NCI-H446 treated with DMSO at 0.1 percent for 48 hours (cell line): ENCODE measurements at places on chromosomes 11 and 22.
A peak's percentile ranks its signal among the peaks of the same experiment; 100 is the strongest.

DNA sequence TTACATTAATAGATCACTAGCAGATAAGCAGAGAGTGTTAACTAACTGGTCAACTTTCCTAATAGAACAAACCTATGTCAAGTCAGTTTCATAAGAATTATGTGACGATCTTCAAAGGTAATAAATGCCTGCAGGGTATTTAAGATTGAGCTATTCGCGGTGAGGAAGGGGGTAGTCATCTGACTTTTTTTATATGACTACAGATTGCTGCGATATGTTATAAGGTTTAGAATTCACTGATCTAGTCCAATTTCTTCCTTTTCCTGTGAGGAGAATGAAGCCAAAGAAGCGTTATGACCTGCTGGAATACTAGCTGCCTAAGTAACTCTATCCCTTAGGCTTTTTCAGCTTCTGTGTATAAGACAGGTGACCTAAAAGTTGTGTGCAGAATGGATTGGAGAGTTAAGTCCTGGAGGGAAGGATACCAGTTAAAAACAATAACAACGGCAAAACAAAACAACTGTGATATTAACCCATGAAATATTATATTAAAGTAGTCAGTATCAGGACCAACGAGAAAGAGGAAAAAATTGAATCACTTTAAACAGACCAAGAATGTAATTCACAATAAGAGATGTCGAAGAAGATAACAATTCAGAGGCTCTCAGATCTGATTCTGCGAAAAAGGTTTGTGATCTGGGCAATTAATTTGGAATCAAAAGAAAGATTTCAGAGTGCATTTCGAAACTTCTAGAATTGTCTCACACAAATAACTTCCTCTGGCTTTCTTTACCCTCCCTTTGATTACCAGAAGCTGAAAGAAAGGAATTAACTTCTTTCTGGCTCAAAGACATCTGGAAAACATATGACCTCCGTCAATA lies 630 bp downstream of the CASP4 start:
- no peak for DNase-seq

DNA sequence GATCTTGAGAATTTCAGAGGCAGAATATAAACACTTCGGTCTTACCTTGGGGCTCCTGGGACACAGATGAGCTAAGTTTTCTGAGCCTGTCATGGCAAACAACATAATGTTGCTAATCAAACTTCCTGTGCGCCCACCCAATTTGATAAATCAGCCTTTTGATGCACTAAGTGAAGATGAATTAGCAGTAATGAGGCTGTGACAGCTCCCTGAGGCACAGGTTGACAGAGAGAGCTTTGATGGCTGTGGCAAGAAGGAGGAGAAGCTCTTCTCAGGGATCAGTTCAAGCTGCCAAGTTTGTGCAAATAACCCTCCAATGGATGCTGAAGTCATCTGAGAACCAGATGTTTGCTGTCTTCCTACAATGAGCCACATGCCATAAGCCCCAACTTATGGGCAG lies 34.4 kb downstream of the DRD2 start:
- DNase-seq, result no peak

DNA sequence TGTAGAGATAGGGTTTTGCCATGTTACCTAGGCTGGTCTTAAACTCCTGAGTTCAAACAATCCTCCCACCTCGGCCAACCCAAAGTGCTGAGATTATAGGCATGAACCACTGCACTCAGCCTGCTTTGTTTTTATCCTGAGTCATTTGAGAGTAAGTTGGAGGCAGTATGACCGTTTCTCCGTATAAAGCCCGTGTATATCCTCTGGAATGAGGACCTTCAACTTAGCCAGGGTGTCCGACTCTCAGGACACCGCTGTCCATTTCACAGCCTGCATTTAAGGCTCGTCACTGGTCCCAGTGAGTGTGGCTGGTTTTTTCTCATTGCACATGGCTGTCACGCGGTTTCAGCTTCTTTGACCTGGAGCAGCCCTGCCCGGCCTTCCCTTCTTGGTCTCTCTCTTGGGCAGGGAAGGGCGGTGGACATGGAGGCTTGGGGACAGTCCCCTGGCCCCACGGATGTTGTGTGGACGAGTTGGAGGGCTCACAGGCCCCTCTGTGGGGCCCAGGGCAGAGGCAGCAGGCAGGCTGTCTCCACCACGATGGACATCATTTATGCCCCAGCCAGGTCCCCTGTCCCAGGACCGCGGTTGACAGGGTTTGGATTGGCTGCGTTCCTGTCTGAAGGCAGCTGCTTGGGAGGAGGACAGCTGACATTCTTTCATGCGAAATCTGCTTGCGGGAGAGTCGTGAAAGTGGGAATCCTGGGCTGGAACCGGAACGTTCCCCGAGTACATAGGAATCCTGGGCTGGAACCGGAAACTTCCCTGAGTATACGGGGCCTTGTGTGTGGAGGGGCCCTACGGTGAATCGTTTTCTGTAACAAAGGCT lies 93.3 kb downstream of the KCNQ1 start:
- DNase-seq, result no peak

DNA sequence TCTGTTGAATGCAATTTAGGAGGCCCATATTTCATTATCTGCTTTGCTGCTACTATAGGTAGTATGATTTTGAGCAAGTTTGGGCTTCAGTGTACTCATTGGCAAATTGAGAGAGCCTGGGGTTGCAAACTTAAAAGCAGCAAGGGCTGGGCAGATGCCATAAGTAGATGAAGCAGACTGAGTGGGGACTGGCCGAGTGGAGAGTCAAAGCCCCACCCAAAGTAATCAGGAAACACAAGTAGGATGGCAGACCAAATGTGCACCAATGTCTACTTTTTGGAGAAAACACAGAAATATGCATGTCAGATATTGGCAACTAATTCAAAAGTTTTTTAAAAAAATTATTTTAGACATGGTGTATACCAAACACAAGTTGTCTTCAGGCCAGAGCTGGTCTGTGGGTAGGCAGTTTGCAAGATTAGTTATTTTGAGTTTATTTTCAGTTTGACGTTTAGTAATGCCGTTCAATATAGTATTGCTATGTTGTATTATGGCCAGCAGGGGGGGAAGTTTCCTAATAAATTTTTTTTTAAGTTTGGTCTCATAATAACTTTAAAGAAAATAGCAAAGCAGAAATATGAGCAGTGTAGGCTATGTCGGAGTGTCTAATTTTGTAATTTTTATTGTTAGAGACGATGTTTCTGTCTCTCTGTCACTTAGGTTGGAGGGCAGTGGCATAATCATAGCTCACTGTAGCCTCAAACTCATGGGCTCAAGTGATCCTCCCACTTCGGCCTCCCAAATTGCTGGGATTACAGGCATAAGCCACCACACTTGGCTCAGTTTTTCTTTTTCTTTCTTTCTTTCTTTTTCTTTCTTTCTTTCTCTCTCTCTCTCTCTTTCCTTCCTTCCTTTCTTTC lies 105.1 kb downstream of the HIPK3 start:
- peak; percentile 15 for DNase-seq

DNA sequence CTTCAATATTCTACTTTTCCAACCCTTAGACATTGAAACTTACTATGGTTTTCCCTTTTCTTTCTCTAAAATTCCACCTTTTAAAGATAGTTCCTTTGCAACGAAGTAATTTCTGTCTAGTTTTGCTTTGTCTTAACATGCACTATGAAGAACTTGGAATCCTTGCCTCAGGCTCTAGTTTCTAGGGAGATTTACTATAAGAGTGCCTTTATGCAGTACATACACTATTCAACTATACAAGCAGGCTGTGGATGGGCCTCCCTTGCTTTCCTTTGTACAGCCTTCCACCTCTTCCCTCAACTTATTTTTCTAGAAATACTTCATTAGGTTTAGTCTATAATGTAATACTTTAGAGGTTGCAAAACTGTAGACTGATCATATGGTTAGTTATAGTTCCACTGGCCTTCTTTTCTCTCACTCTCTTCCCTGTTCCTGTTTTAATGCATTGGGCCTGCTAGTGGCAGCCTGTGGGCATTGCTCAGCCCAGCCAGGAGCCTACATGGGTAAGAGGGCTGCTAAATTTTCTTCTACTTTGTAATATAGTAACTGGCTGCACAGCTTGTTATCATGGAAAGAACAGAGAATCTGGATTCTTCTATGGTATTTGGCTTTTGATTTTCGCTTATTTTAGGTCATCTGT lies 100.2 kb downstream of the C11orf87 start:
- no peak for DNase-seq

DNA sequence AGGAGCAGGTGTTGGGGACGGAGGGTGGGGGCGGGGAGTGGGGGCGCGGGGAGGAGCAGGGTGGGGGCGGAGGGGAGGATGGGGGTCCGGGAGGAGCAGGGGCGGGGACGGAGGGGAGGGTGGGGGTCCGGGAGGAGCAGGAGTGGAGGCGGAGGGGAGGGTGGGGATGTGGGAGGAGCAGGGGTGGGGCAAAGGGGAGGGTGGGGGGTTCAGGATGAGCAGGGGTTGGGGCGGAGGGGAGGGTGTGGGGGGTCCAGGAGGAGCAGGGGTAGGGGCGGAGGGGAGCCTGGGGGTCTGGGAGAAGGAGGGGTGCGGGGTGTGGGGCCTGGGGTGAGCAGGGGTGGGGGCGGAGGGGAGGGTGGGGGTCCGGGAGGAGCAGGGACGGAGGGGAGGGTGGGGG lies 17.1 kb downstream of the CRELD2 start:
- DNase-seq, result no peak

- DNase-seq, result no peak
Observed at GRCh38 chr22:17269607-17270261, 50.5 kb upstream of the ADA2 start.

DNA sequence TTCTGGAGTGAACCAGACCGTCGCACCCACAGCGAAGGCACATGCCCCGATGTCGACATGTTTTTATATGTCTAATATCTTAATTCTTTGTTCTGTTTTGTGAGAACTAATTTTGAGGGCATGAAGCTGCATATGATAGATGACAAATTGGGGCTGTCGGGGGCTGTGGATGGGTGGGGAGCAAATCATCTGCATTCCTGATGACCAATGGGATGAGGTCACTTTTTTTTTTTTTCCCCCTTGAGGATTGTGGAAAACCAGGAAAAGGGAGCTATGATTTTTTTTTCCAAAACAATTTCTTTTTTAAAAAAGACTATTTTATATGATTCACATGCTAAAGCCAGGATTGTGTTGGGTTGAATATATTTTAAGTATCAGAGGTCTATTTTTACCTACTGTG lies 49.2 kb upstream of the OR4B1 start:
- DNase-seq, result no peak

DNA sequence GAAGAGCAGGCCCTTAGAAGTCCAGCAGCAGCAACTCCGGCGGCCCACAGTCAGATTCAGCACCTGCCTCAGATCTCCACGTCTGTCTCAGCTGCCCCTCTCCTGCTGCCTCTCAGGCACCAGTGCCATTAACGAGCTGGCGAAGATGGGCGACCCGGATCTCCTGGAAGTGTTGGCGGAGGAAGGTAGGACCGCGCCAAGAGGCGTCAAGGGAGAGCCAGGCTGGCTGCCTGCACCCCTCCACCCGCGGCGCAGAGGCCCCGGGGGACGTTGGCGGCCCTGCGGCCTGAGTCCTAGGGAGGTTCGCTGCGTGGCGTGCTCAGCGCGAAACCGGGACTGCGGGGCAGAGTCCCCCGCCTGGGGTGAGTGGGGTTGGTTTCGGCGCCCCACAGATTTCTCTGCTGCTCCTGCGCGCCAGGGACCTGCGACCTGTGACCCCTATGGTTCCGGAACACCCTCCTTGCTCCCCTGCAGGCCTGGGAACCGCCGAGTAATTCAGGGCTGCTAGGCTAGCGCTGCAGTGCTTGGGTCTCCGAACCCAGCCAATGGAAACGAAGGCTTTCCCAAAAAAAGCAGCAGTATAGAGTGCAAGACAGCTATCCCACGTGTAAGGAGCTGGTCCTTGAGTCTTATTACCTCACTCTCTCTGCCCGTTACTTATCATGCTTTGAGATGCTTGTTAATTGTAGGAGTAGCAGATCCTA lies 615 bp downstream of the ANO5 start:
- no peak for DNase-seq

DNA sequence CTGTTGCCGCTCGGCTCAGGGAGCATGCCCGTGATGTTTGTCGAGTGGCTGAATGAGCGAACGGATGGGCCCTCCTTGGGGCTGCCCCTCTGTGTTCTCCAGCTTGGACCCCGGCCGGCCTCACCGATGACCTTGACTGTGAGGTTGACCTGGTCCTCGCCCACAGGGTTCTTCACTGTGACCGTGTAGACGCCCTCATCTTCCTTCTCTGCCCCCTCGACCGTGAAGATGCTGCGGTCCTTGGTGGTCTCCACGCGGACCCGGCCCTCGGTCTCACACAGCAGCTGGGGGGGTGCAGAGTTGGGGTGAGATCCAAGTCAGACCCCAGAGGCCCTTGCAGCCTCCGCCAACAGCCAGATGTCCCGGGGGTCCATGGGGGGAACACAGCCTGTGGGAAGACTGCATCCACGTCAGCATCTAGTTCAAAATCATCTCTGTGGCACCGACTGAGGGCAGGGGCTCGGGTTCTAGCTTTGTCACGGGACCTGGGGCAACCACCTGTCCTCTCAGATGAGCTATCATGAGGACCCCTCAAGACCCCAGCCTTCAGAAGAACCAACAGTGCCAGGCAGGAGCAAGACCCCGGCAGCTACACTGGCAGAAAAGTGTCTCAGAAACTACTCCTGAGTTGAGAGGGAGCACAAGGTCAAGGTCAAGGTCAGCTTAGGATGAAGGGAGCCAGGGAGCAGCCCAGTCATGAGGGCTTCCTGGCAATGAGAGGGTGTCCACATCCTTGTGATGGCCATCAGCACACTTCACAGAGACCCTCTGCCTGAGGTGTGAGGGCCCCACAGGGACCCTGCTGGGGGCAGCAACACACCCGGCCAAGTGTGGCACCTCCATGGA lies 13.9 kb downstream of the MYBPC3 start:
- DNase-seq, result no peak

DNA sequence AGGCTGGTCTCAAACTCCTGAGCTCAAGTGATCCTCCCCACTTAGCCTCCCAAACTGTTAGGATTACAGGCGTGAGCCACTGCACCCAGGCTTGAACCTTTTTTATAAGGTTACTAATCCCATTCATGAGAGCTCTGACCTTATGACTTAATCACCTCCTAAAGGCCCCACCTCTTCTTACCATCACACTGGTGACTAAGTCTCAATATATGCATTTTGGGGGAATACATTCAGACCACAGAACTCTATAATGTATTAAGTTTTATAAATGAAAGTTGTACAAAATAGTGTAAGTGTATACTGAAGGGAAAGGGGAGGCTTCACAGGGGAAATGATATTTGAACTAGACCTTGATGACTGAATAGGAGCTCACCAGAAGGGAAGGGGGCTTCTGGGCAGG lies 28.4 kb upstream of the RBFOX2 start:
- DNase-seq, result no peak

- DNase-seq, result peak; percentile 82
Observed at GRCh38 chr11:60788401-60789125, 3.4 kb downstream of the MS4A10 start.
